ENCODE measurements at places on chromosomes 3 and 15.

- no peak for DNase-seq
These were observed 93.9 kb downstream of the OPA1 start for GRCh38 chr3:193686665-193687483.

DNA sequence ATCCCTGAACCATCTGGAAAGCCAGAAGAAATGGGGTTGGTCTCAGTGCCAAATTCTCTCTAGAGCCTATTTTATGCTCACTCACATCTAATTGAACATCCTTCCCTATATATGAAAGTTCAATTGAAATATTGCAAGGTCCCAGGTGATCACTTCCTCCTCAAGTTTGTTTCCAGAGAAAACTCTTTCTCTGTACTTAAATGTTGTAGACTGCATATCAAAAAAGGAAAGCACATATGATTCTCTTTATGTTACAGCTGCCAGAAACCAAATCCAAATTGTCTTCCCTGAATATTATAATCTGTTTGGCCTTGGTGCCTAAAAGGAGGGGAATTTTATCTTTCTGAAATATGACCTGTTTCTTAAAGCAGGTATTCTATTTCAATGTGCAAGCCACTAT is 93.3 kb downstream of the SHOX2 start:
- DNase-seq = no peak

DNA sequence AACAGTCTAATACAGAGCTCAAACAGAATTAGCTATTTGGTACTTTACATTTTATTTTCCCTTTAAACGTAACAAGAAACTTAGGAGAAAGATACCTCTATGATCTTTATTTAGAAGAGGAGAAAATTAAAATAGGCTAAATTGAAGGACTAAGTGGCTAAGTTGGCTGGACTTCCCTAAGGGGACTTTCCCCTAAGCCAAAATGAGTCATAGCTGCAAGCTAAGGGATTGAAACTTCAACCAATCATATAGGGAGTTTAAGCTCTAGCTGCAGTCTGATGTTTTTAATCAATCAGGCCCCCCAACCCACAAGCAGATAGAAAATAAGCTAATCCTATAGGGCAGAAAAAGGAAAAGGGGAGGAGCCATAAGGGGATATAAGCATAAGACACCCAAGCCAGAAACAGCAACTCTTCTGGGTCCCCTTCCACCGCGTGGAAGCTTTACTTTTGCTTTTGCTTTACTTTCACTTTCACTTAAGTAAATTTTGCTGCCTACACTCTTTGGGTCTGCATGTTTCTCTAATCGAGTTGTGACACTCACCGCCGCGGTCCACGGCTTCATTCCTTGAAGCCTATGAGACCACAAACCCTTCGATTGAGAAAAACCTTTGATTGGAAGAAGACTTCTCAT is 1108.5 kb upstream of the EPHA6 start:
- DNase-seq = no peak

DNA sequence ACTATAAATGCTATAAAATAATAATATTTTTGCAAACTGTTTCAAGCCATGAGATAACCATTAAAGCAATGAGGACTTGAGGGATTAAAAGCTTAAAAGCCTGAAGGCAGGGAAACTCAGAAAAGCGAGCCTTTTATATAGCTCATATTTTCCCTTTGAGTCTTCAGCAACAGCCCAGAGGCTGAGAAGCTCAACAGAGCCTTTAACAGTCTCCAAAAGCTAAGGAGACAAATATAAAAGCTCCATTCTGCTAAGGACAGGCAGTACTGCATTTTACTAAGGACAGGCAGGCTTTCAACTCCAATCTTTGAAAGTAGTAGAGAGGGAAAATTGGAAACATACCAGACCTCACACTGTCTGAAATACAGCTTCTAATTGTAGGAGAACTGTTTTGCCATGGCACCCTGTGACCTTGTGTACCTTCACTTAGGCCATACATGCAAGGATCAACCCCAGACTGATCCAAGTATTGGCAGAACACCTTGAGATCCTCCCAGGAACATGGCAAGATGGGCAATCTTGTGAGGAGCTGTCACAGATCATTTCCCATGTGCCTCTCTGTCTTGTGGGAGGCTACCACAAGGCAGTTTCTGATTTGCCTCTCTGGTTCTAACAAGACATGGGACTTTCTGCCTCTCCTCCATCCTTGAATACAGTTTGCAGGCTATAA is 53.1 kb upstream of the ARNT2 start:
- DNase-seq = no peak

GRCh38 chr15:38038659-38039442 is 104.4 kb downstream of the TMCO5A start:
- DNase-seq = no peak

DNA sequence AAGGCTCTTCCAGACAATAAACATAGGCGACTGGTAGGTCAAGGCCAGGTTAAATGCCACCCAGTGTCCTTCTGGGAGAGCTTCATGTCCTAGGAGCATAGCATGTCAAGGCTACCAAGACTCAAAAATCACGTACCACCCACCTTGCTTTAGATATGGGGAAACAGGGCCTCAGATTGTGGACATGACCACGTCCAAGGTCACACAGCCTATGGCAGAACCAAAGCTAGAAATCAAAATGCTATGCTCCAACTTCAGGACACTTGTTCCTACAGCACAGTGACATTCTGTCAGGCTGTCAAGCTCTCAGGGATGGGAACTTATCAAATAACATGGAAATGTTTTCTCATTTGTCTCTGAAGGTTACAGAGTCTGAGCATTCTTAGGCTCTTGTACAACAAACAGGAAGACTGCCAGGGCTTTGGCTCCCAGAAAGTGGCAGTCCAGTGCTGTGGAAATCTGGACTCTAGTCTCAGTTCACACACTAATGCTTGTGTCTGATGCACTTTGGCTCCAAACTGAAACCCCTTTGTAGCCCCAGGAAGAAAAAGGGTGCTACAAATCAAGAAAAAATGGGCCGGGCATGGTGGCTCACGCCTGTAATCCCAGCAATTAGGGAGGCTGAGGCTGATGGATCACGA is 170.4 kb upstream of the LPP start:
- DNase-seq = no peak

GRCh38 chr3:181722156-181722555 is 10.4 kb downstream of the SOX2 start:
- no peak for DNase-seq

GRCh38 chr3:44355362-44356033 is 16.9 kb downstream of the TCAIM start:
- no peak for DNase-seq

DNA sequence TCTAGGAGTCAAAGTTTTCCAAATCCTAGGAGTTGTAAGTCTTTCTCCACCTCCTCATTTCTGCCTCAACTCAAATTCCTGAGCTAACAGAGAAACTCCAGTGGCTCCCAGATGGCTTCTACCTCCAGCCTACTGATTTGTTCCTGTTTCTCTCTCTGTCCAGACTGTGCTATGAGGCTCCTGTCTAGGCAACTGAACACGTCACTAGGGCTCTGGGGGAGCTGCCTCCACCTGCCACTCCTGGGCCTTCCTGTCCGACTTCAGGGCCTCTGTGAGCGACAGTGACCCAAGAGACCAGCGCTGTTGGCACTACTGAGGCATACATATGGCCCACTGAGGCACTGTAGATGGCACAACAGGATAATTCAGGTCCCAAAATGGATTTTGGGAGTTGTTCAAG is 71.4 kb downstream of the EXOG start:
- DNase-seq = no peak

- no peak for DNase-seq
These were observed 124.4 kb upstream of the FOXB1 start for GRCh38 chr15:59879506-59880265.

- no peak for DNase-seq
These were observed 123.4 kb upstream of the MB21D2 start for GRCh38 chr3:193040836-193041672.

- no peak for DNase-seq
These were observed 22.4 kb upstream of the IL16 start for GRCh38 chr15:81174125-81174791.

DNA sequence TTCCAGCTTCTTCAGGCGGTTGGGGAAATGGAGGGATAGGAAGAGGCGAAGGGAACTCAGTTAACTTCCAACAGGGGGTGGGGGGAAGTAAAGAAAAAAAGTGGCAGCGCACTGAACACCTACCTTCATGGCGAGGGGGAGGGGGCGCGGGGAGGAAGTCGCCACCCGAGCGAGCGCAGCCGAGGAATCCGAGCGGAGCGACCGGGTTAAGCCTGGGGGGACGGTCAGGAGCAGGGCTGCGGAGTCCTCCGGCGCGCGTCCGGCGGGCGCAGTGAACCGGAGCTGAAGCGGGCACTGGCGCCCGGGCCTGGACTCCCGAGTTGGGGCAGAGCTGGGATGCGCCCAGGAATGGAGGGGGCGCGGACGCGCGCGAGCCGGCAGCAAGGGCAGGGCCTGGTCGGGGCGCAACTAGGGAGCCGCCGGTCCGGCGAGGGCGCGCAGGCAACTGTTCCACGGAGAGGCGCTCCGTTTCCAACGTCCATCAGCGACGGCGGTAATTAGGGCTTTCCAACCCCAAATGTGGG is at the start of gene WNT5A:
TSS of gene WNT5A (minus strand) at position 450 of the 524 bp plus-strand sequence. CDS start at position 129, 321 bp downstream.
- no peak for DNase-seq

GRCh38 chr3:68996356-68996995 is 17.0 kb downstream of the EOGT start:
- no peak for DNase-seq

DNA sequence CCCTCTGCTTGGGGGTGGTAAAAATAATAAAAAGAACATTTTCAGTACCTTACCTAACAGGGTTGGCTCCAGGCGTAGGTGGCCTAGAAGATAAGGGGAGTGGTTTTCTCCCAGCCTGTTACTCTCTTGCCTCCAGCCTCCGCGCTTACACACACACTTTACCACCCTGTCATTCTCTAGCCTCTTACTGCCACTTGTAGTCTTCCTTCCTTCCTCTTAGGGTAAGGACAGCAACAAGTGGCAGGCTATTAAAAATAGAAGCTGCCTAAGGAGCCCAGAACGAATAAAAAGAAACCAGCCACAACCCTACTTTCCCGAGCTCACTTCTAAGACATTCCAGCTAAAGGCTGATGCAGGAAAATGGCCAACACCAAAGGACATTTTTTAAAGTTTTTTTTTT is 9.6 kb upstream of the LIPH start:
- DNase-seq = no peak

DNA sequence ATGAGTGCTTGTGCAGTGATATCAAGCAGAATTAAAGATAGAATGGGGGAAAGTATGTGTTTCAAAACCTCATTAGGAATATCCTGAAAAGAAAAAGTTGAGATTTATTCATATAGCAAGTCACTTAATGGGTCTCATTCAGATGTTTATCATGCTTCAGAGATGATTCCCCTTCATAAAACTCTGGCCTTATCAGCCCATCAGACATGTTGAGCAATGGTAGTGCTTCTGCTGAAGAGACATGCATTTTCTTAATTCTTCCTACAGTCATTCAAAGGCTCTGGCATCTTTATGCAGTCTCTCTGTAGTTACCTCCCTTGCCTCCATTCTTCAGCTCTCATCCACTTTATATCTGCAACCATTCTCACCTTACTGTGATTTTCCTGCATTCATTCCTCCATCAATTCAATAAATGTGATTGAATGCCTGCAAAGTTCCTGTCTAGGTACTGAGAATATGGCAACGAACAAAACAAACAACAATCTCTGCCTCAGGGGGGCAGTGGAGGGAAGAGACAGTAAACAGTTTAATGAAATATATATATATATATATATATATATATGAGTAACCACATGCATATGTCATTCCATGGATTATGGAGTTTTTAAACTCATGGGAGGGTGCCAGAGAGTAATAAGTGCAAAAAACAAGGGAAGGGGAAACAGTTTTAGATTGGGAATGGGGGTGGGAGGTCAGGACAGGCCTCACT is 138.5 kb downstream of the NECTIN3 start:
- no peak for DNase-seq

- no peak for DNase-seq
These were observed 7.5 kb downstream of the MESP1 start for GRCh38 chr15:89743594-89743993.

DNA sequence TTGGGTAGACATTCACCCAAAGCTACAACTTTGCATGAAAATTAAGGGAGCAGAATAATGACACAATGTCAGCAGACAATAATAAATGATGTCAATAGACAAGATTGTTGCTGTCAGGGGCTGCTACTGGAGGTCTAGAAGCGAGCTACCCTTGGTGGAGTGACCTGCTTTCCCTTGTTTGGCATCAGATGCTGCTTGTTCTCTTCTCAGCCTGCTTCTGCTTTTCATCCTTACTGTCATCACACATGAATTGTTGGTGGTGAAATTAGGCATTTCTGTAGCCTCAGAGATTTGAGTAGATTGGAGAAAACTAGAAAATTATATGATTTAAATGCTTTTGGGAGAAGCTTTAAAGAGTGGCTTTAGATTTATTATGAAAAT is 193.8 kb downstream of the NR1D2 start:
- DNase-seq = no peak
